ENCODE measurements at places on chromosomes 3 and 15.

DNA sequence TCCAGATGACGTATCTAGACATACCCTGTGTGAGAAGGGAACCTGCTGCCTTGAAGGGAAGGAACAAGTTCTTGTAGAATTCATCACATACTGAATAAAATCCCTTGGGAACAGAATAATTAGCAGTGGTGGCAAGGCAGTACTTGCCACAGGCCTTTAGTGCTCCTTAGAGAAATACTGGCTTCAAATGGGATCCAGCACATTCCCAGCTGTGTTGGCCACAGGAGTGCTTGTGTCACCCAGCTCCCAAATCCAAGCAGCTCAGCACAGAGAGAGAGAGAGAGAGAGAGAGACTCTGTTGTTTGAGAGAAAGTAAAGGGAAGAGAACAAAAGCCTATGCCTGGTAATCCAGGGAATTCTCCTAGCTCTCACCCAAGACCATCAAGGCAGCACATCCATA, 969.0 kb upstream of the ALCAM start:
- no peak for DNase-seq

DNA sequence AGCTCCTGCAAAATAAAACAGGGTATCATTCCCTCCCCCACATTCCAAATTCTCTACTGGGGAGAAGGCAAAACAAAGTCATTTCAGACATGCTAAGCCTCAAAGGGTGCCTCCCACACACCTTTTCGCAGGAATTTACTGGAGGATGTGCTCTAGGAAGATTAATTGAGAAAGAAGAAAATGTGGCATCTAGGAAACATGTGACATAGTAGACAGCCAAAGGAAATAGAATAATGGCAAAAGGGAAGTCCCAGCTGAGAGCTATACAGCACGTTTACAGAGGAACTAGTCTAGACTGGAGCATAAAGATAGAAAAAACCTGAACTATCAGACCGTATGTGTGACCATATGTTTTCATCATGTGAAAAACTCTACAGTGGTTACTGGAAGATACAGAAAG, 58.8 kb upstream of the MELTF start:
- peak; percentile 18 for DNase-seq

DNA sequence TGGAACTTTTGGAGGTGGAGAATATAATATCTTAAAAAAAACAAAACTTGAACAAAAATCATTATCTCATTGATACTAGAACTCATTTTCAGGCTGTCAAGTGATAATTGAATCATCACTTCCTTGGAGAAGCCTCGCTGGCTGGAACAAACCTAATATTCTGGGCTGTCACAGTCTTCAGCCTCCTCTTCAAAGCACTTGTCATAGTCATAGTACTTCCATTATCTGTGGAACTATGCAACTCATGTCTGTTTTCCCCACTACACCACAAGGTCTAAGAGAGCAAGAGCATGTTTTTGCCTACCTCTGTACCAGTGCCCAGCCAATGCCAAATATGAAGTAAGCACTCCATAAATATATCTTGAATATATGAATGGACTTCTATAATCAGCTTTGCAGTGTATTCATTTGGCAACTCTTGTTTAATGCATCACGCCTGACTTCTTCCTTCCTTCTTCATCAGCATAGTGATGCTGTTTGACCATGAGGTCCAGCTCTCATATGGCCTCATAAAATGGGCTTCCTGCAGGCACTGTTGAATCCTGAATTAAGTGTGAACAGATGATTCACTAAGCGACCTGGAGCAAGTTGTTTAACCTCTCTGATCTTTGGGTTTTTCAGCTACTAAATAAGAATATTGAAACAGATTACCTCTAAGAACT, 86.6 kb upstream of the SNRK start:
- DNase-seq = no peak

- no peak for DNase-seq
These were observed 152.0 kb downstream of the KLHL25 start for GRCh38 chr15:85642693-85643066.

DNA sequence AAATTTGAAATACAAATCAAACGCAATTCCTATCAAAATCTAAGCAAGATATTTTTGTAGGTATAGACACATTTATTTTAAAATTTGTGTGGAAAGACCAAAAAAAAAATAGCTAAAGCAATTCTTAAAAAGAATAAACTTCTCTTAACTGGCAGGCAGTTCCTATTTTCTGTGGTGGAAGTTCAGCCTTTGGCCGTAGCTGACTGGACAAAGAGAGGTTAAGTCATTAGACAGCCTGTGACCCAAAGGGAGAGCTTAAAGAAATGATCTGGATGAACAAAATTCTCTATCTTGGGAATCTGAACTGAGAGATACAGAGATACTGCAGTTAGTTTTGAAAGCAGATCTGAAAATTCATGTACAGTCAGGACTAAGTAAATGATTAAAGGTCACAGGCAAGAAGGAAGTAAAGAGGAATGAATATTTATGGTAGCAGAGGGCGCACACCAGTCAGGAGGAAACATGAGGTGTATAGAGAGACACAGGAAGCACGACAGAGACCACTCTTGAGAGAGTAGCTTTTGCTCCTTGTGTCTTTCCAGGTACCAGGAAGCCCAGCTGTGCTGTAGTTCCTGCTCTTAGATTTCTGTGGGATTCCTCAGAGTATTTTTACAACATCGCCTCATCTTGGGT, 57.5 kb downstream of the TPRG1 start:
- no peak for DNase-seq

- peak; percentile 21 for DNase-seq
These were observed 26.5 kb upstream of the ERC2 start for GRCh38 chr3:56494679-56495322.

- DNase-seq = no peak
These were observed 1.5 kb upstream of the CACNA2D3 start for GRCh38 chr3:54120657-54121413.

- no peak for DNase-seq
These were observed 48.7 kb upstream of the BHLHE40 start for GRCh38 chr3:4930501-4930900.

DNA sequence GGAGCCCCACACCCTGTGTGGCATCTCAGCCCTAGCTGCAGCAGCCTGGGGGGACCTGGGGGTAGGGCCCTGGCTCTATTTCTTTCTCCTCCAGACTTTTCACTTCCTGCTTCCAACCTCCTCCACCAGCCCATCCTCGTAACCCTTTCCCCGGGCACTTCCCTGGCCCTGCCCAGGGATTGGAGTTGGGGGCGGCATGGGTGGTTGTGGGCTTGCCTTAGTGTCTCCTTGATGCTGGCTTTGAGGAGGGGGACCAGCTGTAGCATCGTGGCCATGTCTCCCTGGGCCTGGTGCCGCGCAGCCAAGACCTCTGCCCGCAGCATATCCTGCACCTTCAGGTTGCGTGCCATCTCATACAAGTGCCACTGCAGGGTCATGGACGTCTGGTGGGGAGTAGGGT, 28.1 kb downstream of the CYP11A1 start:
- DNase-seq = no peak

DNA sequence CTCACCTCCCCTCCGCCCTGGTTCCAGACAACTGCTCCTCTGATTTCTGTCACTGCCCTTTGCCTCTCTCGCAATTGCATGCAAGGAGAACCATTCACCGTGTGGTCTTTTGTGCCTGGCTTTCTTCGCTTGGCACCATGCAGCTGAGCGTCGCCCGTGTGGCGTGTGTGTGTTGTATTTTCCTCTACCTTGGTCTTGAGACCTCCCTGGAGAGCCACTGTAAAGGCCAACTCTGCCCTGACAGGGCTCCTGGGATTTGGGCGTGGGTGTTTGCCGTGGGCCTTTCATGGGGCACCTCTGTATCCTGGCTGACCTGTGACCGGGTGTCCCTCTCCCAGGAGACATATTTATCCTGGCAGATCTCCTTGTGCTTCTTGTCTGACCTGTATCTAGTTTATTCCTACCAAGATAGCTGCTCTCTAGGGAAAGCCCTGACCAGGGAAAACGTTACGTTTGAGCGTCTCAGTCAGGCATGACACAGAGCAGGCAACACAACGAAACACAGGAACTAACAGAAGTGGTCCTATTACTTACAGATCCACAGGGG, 2.0 kb upstream of the PIGZ start:
- DNase-seq = no peak

DNA sequence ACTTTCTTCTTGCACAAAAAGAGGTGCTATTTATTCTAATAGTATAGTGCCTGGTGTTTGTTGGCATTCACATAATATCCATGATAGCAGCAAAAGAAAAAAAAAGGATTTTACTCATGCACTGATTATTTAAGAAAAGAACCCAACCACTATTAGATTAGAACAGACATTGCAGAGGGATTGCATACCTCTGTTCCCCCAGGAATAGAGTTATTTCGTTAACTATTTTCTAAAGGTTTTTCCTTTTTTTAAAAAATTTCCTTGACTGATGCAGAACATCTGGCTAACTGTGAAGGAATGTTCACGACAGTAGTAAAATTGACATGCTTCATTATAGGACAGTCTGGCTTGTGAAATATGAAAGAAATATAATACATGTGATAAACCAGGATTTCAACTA, 136.6 kb upstream of the PTX3 start:
- DNase-seq = no peak

- no peak for DNase-seq
These were observed 28.2 kb downstream of the PPP4R2 start for GRCh38 chr3:73024836-73025235.

- DNase-seq = no peak
These were observed 2.9 kb downstream of the MYD88 start for GRCh38 chr3:38141173-38141951.

- no peak for DNase-seq
These were observed 115.1 kb downstream of the ULK4 start for GRCh38 chr3:41846850-41847249.

DNA sequence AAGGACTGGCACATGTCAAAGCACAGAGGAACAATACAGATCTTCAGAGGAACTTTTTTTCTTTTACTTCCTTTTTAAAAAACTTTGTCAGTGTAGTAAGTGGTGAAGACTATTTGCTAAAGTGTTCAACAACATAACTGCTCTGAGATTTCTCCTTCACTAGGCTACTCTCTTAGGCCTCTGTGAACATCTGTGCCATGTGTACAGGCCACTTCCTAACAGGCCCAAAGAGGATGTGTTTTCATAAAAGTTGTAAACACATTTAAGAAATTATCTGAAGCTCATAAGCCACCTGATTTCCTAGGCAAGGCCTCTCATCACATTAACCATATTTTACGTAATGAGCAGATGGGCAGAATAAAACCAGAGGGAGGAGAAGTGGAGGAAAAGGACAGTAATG, 235.4 kb downstream of the FHIT start:
- DNase-seq = no peak

DNA sequence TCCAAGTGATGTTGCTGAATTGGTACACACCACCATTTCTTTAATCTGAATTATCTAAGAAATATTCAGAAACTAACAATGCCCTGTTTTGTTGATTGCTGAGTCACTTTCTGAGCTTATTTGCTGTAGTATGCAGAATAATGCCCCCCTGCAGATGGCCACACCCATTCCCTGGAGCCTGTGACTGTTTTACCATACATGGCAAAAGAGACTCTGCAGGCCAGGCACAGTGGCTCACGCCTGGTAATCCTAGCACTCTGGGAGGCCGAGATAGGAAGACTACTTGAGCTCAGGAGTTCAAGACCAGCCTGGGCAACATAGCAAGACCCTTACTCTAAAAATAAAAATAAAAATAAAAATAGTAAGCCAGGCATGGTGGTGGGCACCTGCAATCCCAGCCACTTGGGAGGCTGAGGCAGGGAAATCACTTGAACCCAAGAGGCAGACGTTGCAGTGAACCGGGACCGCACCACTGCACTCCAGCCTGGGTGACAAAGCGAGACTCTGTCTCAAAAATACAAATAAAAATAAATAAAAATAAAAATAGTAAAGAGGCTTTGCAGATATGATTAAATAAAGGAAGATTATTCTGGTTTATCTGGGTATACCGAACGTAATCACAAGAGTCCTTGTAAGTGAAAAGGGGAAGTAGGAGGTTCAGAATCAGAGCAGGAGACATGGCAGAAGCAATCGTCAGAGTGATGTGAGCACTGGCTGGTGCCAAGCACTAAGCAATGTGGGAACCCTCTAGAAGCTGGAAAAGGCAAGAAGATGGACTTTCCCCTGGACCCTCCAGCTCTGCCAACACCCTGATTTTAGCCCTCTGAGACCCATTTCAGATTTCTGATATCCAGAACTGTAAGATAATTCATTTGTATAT, 19.0 kb downstream of the PCYT1A start:
- no peak for DNase-seq

DNA sequence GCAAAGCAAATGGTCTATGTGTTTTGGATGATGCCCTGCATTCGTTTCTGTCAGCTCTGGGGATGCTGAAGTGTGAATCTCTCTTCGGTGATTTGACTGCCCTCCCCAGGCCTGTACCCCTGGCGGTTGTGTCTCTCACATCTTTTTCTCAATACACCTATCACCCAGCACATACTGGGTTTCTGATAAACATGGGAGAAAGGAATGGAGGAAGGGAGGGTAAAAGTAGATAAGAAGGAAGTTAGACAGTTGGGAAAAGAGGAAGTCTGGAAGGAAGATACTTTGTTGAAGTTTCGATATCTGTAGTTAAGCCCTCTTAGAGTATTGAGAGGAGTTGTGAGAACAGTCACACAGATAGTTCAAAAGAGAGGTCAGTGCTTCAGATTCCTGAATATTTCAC, 35.8 kb upstream of the LRTM1 start:
- no peak for DNase-seq

DNA sequence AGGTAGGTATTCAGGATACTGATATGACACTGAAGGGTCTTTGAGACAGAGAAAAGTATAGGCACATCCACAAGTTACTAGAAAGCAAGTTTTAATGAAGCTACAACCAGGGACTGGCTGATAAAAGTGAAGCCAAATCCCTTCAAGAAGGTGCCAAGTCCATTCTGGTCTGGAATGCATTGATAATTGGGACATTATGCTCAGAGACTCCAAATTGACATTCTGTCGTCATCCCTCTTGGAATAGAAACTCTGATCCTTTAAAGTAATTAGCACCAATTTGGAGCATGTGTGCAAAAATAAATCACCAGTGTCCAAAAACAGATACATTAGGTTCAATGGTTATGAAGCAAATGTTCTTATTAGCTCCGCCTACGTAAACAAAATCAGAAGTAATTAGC, 47.3 kb upstream of the BCL6 start:
- no peak for DNase-seq

GRCh38 chr3:53224536-53224935, 31.3 kb downstream of the TKT start:
- no peak for DNase-seq

DNA sequence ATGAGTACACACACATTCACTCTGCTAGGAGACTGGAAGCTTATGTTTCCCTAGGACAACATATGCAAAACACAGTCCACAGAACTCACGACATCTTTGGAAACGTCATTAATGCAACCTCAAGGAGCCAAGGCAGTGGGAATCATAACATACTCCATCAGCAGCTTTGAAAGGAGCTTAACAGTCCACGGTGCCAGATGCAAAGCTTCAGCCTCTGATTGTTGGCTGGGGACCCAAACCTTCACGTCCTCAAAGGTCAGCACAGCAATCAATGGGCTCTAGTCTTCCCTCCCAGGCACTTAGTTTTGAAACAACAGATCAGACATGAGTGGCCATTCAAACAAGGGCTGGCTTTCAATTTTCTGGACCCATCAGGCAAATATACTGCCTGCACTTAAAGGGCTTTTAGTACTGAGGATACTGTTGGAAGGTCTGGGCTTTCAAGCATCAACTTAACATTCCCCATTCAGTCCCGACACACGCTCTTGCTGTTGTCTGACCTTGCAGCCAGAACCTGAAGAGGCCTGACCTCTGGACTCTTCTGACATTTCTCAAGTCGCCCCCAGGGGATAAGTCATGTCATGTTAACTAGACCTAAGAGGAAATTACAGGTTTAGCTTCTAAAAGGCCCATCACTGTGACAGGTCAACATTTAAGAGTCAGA, 223.0 kb downstream of the PDZRN3 start:
- DNase-seq = no peak

- no peak for DNase-seq
These were observed 18.7 kb upstream of the KLF15 start for GRCh38 chr3:126375835-126376331.

- no peak for DNase-seq
These were observed 27.8 kb downstream of the MFN1 start for GRCh38 chr3:179375091-179375999.
